ENCODE measurements at places on chromosomes 7 and 10. TPM values are rescaled to one million over a fixed set of nuclear protein-coding genes. Genes with fewer than 3 reads are reported as not detected.

COPS6 gene
- total RNA-seq, result 63.6 TPM

FAM24B gene
- total RNA-seq, result 5.9 TPM

SPDYE6 gene
- total RNA-seq, result not detected

DNA sequence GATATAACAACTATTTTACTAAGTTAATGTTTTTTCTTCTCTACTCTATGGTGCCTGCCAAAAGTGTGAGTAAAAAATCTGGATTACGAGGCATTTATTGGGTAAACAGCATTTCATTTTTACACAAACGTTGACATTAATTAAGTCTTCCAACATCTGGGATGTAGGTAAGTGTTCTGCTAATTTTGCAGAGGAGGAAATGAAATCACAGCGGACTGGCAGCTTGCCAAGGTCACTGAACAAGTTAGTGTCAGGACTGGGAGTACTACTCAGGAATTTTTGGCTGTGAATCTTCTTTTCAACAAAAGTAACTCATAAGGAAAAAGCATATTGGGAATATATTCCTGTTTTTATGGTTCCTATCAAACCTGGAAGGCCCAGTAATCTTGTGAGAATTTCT lies 612.1 kb upstream of the FZD8 start:
- DNase-seq, result peak; percentile 74

DNA sequence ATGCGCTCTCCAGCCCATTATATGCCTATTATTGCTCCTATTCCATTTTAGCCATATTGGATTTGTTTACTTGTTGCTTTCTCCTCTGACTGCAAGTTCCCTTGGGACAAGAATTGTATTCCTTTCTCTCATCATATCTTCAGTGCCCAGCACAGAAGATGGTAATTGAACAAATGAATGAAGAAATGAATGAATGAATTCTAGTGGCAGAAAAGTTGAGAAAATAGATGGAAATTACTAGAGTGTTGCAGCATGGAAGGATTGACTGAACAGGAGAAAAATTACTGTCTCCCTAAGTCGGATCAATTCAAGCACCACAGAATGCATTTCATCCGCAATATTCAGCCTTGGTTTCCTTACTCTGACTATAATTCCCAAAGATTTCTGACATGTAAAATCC lies 1243.2 kb downstream of the SORCS1 start:
- no peak for DNase-seq

- DNase-seq, result no peak
These were observed 134.1 kb downstream of the SPAG6 start for GRCh38 chr10:22479419-22479818.

TIAL1 gene
- 33.2 TPM for total RNA-seq

DNA sequence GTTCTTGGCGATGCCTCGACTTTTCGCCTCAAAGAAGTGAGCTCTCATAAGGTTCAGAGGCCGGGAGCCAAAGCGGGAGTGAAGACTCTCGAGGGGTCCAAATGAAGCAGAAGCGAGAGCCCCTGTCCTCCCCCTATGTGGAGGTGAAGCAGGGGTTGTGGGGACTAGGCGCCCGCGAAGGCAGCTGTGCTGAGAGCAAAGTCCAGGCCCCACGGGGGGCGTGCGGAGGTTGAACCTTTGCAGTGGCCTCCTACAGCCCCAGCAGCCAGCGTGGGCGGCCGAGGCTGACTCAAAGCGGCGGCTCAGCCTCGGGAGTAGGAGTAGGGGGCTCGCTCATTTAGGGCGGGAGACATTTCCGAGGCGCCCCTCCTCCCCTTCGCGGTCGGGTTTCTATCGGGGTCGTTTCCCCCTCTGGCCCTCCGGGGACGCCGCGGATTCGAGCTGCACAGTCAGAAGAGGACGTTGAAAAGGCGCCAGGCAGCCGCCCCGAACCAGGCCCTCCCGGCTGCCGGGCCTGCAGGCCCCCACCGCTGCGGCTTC lies 553 bp upstream of the ADD3 start:
- no peak for DNase-seq

DNA sequence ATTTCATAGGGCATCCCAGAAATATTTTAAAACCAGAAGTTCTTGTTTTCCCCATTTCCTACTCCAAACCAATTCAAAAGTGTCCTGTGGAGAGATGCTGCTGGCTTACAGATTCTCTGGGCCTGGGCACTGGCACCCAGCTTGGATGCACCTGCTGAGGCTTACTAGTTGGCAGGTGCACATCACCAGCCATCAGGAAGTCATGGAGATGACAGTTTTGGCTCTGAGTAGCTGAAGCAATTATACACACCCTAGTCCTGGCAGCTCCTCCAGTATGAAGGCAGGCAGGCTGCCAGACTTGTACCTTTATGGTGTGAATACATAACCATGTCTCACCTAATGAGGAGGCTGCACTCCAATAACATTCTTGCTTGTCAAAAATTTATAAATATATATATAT lies 276.6 kb upstream of the GHITM start:
- DNase-seq, result no peak

DNA sequence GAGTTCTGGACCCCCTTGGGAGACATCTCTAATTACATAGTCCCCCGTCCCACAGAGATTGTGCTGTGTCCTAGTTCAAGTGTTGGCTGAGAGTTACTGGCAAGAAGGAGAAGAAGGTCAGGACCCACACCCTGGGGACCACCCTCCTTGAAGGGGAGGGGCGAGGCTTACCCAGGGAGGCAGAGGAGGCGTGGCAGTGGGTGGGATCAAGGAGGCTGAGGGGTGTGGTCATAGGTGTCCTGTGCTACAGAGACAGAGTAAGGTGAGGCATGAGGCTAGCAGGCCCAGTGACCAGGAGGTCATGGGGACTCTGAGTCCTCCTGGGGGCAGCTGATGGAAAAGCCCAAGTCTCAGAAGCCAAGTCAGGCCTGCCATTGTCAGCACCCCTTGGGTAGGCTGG lies 29.4 kb upstream of the ADCYAP1R1 start:
- DNase-seq, result no peak

- DNase-seq, result no peak
These were observed 1073.6 kb downstream of the XPNPEP1 start for GRCh38 chr10:108849688-108850087.

GRCh38 chr7:45180084-45180986 lies 22.7 kb downstream of the RAMP3 start:
- no peak for DNase-seq

- no peak for DNase-seq
These were observed 28.7 kb upstream of the HABP2 start for GRCh38 chr10:113524120-113524519.

DNA sequence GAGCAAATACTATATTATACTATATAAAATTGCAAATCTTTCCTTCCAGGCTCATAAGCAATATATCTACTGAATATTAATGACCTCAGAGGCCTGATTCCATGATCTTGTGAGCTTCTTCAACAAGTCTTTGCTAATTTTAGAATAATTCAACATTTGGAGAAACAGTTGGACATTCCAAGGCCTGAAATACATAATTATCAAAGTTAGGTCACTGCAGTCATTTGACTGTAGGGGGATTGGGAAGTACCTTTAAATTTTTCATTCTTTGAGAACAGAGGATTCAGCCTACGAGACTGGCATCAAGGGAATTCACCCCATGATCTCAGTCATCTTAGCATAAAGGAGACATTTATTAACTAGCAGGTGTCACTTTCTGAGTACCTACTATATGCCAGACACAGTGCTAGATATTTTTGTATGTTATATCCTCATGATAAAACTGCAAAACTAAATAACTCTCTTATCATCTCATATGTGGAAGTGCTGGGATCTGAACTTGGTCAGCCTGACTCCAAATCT lies 85.4 kb downstream of the DOCK4 start:
- DNase-seq, result no peak

GRCh38 chr7:107773027-107773426 lies 29.1 kb downstream of the CBLL1 start:
- no peak for DNase-seq

KCNMA1 gene
- total RNA-seq, result 47.7 TPM

GRCh38 chr7:13989949-13990305 lies 461 bp upstream of the ETV1 start:
- DNase-seq, result no peak

TWIST1 gene
- 32.0 TPM for total RNA-seq

LEP gene
- total RNA-seq, result not detected

DNA sequence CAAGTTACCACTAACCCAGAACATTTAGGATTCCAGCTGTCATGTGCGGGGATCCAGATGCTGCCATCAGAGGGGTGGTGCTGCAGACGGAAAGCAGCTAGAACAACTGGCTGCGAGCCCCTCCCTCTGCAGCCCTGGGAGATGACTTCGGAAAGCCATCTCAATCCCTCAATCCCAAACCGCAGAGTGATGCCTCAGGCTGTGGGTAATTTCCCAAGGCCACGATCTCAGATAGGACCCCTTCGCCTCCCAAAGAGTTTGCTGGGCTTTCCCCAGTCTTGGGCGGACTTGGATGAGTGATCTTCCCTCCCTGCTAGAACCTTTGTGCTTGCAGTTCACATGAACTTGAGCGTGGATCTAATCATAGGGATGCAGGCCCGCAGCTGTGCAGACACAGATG lies 71.3 kb upstream of the EN2 start:
- no peak for DNase-seq

SLF2 gene
- 20.5 TPM for total RNA-seq

- peak; percentile 71 for DNase-seq
These were observed at the start of gene RGS10 for GRCh38 chr10:119542357-119542987. RGS10 (minus strand) TSS chr10:119542719; CDS start chr10:119542638, 81 bp downstream.

ZNF3 gene
- 25.1 TPM for total RNA-seq

DNA sequence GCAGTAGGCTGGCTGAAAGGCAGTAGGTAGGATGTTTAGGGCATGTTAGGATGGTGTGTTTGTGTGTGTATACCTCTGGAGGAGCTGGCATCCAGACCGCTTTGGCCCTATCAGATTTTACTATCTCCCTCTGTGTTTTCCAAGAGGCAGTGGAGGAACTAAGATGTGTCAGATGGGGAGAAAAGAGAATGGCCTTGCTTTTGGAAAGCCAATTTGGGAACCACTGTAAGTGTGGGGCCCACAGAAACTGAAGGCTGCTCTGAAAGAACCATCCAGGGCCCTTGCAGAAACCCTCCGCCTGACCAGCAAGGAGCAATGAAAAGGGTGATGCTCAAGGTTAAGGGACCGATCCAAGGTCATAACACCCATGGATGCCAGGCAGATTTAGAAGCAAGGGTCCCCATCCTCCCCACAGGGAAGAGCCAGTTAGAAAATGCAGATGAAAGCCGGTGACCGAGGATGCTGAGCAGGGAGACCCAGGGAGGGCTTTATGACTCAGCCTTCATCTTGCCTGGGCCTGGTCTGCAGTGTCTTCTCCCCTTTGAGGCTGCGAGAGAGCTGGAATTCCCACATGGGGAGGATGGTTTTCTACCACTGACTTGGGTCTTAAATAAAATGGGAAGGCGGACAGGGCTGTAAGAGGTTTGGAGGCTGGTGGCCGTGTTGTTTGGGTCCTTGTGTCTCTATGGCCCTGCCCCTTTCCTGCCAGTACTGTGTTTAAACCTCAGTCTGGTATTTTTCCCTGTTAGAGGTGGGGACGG lies 275.8 kb downstream of the LRMDA start:
- DNase-seq, result no peak

GRCh38 chr10:72421885-72422540 lies 67.3 kb upstream of the DNAJB12 start:
- no peak for DNase-seq

- no peak for DNase-seq
These were observed 92.0 kb downstream of the LSMEM1 start for GRCh38 chr7:112572669-112573301.

PLXDC2 gene
- 0.24 TPM for total RNA-seq
